CD4-positive, alpha-beta T cell (primary cell): ENCODE measurements at places on chromosomes 4 and X.
A peak's percentile ranks its signal among the peaks of the same experiment; 100 is the strongest.

- no peak for DNase-seq
Observed at GRCh38 chrX:37767430-37767829, 12.4 kb upstream of the CYBB start.

- no peak for DNase-seq
Observed at GRCh38 chrX:115562480-115562847, 1.5 kb downstream of the PLS3 start.

DNA sequence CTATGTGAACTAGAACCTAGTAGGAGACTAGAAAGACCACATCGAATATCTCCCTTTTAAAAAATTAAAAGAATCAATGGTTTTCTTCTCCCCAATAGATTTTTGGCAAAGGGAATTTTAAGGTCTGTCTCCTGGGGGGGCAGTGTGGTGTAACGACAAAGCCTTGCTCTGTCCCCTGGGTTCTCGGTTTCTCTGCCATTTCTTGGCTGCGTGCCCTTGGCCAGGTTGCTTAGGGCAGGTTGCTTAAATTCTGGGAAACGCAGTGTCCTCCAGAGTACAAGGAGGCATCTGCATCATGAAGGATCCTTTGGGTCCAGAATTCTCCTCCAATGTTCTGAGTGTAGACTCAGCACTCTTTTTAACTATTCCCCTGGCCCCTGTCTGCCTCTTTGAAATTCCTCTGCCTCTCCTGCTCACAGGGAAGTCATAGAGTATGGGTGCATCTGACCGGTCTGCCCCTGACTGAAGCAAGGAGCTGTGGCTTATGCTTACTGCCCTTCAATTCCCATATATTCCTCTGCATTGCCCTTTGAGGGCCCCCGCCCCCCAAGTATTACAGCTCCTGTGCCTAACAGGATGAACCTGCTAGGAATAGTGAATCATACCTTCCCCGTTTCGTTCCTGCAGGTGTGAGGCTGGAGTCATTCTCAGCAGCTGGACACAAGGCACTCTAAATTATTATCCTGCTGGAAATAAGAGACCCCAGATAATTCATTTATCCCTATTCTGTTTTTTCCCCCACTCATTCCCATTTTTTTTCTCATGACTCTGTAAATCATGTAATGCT, 2.2 kb downstream of the KIT start:
- no peak for DNase-seq

- DNase-seq = no peak
Observed at GRCh38 chr4:176794651-176795050, 1.9 kb upstream of the VEGFC start.

- no peak for DNase-seq
Observed at GRCh38 chr4:24604558-24605214, 20.3 kb upstream of the DHX15 start.

DNA sequence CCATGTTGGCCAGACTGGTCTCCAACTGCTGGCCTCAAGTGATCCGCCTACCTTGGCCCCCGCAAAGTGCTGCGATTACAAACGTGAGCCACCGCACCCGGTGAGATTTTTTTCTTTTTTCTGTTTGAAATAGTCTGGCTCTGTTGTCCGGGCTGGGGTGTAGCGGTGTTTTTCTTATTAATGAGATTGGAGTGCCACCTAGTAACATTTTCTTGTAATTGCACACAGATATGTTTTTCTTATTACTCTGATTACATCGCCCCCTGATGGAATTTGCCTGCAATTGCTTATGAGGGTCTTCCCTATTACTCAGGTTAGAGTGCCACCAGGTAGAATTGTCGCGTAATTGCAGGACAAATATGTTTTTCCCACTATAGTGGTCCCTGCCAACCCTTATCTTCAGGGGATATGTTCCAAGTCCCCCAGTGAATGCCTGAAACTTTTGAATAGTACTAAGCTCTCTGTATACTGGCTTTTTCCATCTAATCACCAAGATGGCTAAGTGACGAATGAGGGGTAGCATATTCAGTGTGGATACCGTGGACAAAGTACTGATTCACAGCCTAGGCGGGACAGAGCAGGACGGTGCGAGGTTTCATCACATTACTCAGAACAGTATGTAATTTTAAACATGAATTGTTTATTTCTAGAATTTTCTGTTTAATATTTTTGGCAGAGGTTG, 8.6 kb upstream of the PDHA1 start:
- no peak for DNase-seq

GRCh38 chr4:188268131-188268908, 129.1 kb downstream of the TRIML1 start:
- no peak for DNase-seq

DNA sequence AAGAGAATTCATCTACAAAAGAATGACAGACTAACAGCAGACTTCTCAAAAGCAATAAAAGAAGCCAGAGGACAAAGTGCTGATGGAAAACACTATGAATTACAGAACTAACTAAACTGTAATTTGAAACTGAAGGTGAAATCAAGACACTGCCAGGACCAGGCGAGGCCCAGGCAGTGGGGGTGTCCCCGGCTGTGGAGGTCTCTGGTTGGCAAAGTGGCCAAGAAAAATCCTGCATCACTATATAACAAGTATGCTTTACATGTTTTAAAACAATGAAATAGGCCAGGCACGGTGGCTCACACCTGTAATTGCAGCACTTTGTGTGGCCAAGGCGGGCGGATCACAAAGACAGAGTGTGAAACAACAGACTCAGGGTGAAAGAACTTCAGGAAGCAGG, 32.9 kb downstream of the CHM start:
- DNase-seq = peak; percentile 23

DNA sequence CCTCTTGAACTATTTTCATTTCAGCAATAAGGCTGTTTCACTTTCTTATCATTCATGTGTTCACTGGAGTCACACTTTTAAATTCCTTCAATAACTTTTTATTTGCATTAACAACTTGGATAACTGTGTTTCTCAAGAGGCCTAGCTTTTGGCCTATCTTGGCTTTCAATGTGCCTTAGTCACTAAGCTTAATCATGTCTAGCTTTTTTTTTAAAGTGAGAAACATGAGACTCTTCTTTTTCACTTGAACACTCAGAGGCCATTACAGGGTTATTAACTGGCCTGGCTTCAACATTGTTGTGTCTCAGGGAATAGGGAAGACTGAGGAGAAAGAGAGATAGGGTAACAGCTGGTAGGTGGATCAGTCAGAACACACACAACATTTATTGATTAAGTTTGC, 64.0 kb upstream of the VCX2 start:
- DNase-seq = no peak

- DNase-seq = peak; percentile 9
Observed at GRCh38 chr4:74391890-74392475, 27.0 kb downstream of the EREG start.

DNA sequence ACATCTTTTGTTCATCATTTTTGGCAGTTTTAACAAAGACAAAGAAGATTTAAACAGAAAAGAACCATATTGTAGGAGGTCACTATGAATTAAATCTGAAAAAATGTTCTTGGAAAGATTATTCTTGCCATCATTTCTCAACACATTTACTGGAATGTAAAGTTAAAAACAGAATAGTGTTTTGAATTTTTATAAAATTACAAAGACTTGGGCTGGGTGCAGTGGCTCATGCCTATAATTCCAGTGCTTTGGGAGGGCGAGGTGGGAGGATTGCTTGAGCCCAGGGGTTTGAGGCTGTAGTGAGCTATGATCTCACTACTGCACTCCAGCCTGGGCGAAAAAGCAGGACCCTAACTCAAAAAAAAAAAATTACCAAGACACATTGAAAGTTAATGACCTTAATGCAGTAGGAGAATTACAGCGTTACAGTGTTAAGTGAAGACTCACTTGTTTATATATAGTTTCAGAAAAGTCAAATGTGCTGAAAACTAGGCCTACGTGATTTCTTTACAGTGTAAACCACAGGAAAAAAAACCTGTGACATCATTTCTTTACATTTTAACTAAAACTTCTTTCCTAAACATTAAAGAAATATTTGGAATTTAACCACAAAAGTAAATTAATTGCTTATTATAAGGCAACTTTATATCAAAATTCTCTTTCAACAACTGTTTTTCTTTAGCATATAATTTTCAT, 7.9 kb downstream of the FAM13A start:
- DNase-seq = no peak

DNA sequence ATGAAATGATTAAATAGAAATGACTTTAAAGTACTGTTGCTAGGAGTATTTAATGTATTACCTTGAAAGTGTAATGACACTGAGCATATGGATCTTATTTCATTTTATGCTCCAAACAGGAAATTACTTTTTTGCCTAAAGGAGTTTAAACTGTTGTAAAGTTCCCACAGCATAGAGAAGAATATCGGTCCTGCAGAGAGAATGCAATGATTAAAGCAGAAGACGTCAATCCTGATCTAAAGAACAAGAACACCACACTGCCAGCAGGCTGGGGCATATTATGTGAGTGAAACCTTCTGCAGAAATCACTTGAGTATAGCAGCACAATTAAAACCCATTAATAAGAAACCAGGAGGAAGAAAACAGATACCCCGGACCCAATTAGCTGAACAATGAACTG, 72.8 kb upstream of the CAMK2D start:
- no peak for DNase-seq

GRCh38 chrX:96770315-96770714, 85.7 kb downstream of the DIAPH2 start:
- DNase-seq = no peak

DNA sequence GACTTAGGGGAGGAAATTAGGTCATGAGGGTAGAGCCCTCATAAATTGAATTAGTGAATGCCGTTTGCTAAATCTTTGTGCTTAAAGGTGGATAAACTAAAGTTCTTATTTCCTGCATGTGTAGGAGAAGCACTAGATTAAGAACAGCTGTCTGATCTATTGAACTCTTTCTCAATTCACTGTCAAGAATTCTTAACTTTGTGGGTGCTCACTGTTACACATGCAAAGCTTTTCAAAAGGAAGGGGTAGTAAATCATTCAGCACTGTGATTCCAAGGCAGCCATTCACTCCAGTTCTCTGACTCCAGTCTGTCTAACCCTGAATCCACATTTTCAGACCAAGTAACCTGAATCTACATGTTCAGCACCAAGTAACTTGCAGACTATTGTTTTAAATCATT, 1520.1 kb downstream of the PCDH18 start:
- no peak for DNase-seq

- DNase-seq = no peak
Observed at GRCh38 chrX:10177601-10178000, 20.8 kb downstream of the CLCN4 start.

- peak; percentile 72 for DNase-seq
Observed at GRCh38 chr4:1792832-1793495, at the start of gene FGFR3. Gene FGFR3 (plus strand): TSS chr4:1793293. CDS start chr4:1793935, 642 bp downstream.

DNA sequence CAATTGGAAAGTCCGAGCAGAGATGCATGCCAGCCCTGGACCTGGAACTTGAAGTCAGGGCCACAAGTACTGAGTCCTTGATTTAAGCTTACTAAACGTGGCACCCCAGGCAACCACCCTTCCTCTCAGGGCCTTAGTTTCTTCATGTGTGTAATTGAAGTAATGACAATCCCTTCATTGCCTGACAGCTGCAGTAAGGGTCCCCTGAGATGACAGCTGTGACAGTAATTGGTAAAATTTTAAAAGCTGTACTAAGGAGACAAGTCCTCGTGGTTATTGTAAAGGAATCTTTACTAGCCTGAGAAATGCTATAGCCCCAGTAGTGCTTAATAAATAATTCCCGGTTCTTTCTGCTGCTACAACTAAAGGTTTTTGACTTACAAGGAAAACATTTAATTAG, 175.1 kb upstream of the RADX start:
- DNase-seq = no peak

GRCh38 chr4:171813526-171814250, 484 bp downstream of the GALNTL6 start:
- DNase-seq = no peak

- DNase-seq = no peak
Observed at GRCh38 chrX:13752646-13753045, 18.1 kb downstream of the OFD1 start.

DNA sequence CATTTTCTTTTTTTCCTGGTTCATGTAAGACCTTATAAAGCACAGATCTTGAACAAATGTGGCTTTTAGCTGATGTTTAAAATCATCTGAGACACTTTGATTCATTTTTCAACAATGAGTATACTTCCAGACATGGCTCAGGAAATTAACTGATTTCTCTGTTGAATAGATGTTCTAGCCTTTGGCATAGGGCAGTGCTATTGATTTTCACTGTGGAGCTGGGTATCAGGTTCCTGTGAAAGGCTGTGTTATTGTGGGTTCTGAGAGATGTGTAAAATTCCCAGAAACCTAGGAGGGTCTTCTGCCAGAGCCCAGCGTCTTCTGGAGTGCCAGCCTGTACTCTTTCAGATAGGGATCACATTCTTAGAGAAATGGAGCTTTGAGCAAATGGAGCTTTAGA, 278.9 kb downstream of the EPHA5 start:
- DNase-seq = no peak

- no peak for DNase-seq
Observed at GRCh38 chrX:110407910-110408545, 49.4 kb downstream of the RTL9 start.

- DNase-seq = no peak
Observed at GRCh38 chr4:108359986-108360681, 191.4 kb upstream of the LEF1 start.

DNA sequence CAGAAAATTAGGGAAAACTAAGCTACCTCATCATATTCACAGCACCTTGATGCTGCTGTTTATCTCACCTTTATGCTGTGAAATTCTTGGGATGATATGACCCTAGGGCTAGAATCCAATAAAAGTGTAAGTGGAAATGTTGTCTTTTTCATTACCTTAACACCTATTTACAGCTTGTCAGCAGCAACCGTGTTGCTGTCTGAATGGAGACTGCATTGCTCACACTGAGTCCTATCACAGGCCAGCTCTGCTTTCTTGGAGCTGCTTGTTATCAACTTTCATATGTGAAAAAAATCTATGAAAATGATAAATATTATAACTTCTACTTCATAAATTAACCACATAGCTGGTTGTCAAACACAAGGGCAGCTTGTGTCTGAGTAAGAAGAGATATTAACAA, 789.5 kb downstream of the TECRL start:
- DNase-seq = no peak

GRCh38 chr4:111230265-111230664, 607.4 kb upstream of the PITX2 start:
- no peak for DNase-seq

DNA sequence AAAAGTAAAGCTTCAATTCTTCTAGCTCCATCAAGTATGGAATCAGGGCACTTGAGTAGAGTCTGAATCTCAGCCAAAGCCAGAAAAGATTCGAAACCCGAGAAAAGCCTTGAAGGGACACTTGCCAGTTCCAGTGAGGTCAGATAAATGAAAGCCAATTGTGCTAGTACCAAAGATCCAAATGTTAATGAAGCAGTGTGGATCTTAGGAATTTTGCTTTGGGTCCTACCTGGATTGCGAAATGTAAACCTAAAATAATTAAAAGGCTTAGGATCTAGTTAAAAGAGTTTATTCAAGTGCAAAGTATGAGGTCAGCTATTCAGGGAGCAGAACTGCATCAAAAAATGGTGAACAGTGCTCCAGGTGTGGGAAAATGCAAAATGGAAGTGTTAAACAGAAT, 552.6 kb downstream of the NAP1L3 start:
- no peak for DNase-seq

GRCh38 chrX:48695925-48696300, 621 bp upstream of the SUV39H1 start:
- DNase-seq = no peak
